ENCODE measurements at places on chromosomes 5 and 9. TPM values are rescaled to one million over a fixed set of nuclear protein-coding genes. Genes with fewer than 3 reads are reported as not detected.

DNA sequence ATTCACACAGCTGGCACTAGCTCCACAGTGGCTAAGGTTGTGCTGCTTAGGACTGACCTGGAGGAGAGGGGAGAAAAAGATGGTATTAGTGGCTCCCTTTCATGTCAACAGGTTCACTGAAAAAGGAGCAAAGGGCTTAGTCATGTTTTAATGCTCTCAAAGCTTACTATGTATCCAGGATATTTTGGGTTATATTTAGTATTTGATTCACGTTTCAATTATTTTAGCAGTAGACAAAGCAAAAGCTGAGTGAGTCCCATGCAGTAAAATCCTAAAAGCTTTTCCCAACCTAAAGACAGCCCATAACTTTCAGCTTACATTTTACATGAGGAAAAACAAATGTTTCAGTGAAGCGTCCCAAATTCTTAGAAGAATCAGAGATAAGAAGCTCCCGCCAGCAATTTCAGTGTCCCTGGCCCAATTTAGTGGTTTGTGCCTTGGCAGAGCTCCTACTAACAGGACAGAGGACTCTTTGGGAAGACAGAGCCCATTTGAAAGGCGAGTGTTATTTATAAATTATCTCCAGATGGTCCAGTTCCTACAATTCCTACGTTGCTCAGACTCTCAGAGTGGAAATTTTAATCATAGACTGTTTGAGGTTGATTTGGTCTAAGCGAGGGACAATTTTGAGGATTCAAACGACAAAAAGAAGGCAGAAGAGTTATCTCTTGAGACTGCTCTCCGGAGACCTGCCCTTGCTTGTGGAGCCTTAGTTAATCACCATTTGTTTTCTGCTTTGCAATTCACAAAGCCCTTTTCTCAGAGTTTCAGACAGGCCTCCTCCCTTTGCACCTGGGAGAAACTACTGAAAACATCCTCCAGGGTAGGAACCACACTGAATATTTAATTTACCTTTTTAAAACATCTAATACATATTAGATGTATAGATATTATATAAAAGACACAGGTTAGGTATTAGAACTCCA lies 225.0 kb upstream of the ANKRD55 start:
- no peaks in the 10 kb centered on the region for H3K36me3 ChIP-seq
- H3K27ac ChIP-seq, result no peak overlapping the region

DNA sequence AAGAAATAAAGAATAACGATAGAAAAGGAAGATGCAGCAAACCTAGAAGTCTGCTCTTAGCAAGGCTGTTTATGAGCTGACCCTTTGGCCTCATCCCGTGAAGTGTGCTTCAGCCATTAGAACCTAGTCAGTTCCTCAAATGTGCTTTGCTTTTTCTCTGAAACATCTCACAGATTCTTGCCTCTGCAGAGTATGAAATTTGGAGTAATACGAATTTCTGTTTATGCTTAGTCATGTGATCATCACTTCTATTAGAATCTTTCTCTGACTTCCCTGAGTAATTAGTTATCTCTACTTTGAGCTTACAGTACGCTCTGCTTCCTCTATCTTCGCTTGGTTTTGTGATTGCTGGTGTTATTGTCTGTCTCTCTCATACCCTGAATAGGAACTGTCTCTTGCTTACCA lies 11.3 kb downstream of the CYSTM1 start:
- no peak overlapping the region for H3K4me3 ChIP-seq
- no peak overlapping the region for H3K27ac ChIP-seq
- DNase-seq, result no peak
- no peaks in the 10 kb centered on the region for H3K27me3 ChIP-seq
- H3K36me3 ChIP-seq, result no peaks in the 10 kb centered on the region
- H3K4me1 ChIP-seq, result no peaks in the 10 kb centered on the region

- H3K36me3 ChIP-seq, result no peaks in the 10 kb centered on the region
- H3K27me3 ChIP-seq, result no peaks in the 10 kb centered on the region
- no peak for DNase-seq
- H3K27ac ChIP-seq, result no peak overlapping the region
These were observed 427.4 kb downstream of the CETN3 start for GRCh38 chr5:89981878-89982773.

Gene ADAMTS19
- not detected for total RNA-seq

Gene ADRB2
- total RNA-seq, result 2.3 TPM

Gene NR4A3
- total RNA-seq, result 1.5 TPM

All from T-cell (primary cell).